ENCODE measurements at places on chromosomes 6 and 20.
A peak's percentile ranks its signal among the peaks of the same experiment; 100 is the strongest.

- DNase-seq, result no peak
Observed at GRCh38 chr6:147560670-147561069, 52.2 kb downstream of the SAMD5 start.

- no peak for DNase-seq
Observed at GRCh38 chr20:58010186-58010585, 218.3 kb downstream of the ANKRD60 start.

GRCh38 chr20:47501116-47501481 is 588 bp upstream of the NCOA3 start:
- DNase-seq, result no peak

DNA sequence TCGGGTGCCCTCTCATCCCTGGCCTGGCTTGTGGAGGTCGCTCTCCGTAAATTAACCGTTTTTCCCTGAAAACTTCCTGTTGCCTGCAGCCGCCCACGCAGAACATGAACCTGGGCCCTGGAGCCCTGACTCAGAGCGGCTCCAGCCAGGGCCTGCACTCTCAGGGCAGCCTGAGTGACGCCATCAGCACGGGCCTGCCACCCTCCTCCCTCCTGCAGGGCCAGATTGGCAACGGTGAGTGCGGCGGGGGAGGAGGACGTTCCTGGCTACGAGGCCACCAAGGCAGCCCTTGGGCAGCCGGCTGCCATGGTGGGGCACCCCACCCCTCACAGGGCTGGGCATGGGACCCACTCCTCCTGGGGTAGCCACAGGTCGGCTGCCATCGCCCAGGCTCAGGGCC is 17.8 kb downstream of the SS18L1 start:
- no peak for DNase-seq

DNA sequence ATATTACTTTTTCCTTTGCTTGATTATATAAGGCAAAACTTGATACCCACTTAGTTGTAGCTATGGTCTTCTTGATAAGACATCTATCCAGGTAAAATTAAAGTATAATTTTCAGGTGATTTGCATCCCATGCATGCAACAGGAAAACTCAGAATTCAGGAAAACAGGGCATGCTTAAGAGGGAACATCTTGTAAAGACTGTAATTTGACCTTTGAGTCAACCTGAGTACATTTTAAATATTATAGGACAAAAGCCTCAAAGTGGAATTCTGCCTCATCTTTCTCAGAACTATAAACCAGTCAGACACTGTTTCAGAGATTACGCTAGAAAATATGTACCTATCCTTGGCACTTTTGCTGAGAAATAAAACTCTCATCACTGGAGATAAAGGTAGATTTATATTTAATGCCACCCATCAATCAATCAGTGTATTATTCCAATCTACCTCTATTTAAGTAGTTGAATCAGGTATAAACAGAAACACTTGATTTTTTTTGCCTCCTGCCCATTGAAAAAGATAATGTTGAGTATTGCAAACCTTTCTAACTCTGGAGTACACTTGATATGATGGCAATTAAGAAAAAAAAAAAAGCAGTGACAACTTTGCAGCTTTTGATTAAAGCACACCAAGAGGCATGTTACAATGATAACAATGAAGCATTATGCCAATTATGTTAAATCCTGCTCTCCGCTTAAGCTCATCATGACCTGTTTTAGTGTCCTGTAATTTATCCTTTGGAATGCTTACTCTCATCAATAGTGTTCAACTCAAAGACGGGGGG is 2.8 kb downstream of the CITED2 start:
- DNase-seq, result peak; percentile 50

GRCh38 chr20:1041845-1042390 is 39.8 kb upstream of the RSPO4 start:
- DNase-seq, result no peak

- DNase-seq, result peak; percentile 45
Observed at GRCh38 chr6:99613705-99614429, 7.2 kb downstream of the PRDM13 start.

DNA sequence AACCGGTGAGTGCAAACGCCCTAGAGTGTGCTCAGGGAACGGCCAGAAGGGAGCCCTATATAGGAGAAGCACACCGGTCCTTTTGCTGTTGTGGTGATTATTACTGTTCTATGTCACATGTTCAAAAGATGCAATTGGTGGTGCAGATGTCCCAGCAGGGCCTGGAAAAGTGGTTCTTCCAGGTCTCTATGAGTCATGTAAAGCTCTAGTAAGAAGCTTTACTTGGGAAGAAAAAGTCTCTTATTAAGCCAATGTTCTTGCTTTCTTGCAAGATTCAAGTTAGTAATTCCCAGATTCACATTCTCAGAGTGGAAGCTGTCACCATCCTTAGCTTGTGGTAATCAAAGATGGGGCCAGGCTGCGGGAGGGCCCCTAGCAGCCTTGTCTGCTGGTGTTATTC is 23.3 kb downstream of the EDN3 start:
- DNase-seq, result no peak

- DNase-seq, result no peak
Observed at GRCh38 chr6:13913226-13914001, 11.3 kb upstream of the RNF182 start.

- DNase-seq, result no peak
Observed at GRCh38 chr6:158706369-158706982, 56.6 kb downstream of the SYTL3 start.

GRCh38 chr6:34549026-34549803 is 6.9 kb downstream of the SPDEF start:
- no peak for DNase-seq

DNA sequence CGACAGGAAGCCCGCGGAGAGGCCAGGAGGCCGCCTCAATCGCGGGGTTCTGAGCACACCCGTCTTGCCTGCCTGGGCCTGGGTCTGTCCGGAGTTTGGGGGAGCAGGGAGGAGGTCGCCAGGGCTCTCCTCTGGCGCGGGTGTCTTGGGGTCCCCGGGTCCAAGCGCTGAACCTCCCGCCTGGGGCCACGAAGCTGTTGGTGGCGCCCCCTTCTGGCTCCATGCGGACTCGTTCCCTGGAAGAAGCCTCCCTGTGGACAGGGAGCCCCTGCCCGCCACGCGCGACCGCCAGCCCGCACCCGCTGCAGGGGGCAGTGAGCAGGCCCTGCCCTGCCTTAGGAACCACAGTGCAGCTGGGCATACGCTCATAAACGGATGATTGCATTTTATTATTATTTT is 44.7 kb downstream of the MCUR1 start:
- no peak for DNase-seq

DNA sequence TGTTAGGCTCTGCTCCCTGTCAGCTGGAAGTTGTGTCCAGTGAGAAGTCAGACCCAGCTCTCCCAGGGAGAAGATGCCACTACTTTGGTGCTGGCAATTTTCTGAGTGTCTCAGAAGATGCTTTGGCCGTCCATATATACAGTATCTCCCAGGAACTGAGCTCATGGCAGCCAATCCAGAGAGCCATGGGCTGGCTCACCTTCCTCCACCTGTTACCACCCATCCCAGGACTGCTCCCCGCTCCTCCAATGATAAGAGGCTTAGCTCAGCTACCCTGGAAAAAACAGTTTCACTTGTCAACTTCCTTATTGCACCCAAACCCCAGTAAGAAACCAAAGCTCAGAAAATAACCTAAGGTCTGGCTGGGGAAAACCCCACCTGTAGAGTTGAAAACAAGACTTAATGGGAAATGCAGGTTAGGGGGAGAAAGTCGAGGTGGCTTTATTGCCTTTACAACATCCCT is at the start of gene BNIP5:
Gene BNIP5 (minus strand): TSS at position 110 of the 463 bp plus-strand sequence. CDS start 6,198 bp downstream, outside the sequence.
- DNase-seq, result no peak

- DNase-seq, result no peak
Observed at GRCh38 chr6:51495610-51496396, 591.6 kb downstream of the PKHD1 start.

DNA sequence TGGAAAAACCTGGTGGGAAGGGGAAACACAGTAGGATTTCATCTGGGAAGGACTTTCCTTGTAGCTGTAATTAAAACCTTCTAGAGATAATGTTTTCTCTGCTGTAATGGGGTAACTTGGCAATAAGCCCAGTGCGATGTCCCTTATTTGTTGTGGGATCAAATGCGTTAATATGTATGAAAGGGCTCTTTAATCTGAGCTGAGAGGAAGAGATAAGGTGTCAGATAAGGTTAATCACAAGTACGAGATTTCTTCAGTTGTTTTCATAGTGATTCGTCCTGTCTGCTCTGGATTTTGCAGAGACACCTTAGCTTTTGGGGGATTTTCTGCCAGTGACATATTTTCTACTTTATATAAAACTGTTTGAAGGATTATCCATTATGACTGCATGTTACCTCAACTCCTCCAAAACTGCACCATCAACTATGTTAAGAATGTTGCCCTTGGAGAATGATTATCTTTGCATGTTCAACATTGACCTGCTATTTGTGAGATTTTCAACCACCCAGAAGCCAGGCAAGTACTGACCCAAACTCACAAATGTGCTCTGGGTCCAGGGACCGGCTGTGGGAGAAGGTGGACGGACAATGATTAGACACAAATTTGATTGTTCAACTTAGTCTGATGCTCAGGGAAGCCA is 21.2 kb upstream of the ELOVL5 start:
- no peak for DNase-seq

DNA sequence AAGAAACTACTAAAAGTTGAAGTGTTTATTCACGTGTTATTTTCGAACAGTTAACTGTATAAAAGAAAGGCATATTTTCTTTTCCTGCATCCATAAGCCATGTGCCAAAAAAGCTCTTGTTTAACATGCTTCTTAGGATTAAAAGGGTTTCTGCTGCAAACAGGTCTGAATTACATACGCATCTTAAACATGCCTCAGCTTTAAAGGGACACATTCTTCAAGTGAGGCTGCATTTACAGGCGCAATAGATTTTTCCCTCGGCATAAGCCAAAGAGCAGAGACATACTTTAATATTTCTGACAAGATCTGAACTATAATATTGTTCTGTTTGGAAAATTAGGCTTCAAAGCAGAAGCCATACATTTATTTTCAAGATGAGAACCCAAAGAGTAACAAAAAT is 39.4 kb downstream of the PDE7B start:
- no peak for DNase-seq

DNA sequence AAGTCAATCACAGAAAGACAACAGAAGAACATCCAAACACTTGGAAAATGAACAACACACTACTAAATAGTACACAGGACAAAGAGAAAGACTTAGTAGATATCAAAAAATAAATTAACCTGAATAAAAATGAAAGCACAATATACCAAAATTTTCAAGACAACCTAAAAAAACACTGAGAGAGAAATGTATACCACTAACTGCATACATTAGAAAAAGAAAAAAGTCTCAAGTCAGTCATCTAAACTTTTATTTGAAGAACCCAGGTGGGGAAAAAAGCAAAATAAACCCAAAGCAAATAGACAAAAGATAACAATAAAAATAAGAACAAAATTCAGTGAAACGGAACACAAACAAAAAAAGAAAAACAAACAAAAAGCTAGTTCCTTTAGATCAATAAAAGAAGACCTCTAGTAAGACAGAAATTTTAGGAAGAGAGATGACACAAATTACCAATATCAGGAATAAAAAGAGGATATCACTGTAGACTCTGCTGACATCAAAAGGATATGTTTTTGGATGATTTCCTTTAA is 172.8 kb downstream of the TRIM27 start:
- no peak for DNase-seq

DNA sequence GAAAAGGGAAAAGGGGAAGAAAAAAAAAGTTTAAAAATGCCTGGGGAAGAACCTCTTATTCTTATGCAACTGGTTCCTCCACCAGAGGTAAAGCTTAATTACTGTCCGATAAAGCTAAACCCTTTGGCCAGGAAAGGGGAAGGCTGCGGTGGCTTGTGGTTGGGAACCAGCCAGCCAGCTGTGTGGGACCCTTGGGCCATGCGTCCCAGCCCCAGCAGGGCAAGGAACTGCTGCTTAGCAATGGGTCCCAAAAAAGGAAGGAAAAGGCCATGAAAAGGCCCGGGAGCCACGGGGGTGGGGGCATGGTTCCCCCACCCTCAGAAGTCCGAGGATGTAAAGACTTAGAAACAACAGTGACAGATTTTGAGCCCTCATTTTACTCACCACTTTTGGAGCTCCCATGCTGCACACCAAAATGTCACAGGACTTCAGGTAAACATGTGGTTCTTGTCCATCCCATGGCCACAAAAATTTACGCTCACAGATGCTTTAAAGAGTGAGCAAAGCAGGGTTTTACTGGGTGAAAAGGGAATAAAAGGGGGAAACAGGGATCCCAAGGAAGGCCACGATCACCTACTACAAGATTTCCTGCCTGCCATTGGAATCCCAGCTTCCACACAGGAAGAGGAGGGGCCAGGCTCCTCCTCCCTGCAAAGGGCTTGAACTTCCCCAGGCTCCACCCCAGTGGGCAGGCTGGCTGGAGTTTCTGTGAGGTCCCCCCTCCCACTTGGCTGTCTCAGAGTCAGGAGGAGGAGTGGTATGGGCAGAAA is 1234.7 kb upstream of the GJE1 start:
- DNase-seq, result no peak

GRCh38 chr20:37573626-37574198 is 46.0 kb upstream of the BLCAP start:
- no peak for DNase-seq

DNA sequence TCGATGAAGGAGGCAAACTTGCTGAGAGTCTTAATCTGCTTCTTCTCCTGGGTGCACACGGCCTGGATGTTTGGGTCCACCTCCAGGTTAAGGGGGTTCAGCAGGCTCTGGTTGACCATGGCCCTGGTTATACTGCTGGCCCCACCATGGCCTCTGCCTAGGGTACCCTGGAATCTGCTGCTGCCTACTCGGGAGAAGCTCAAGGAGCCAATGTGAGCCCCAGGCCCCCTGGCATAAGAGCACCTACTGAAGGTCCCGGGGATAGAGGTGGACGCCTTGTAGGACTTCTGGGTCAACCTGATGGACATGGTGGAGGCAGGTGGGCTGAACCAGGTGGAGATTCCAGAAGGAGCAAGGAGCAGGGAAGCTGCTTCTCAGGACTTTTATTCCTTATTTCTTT is 17.9 kb upstream of the FKBP1C start:
- no peak for DNase-seq

- no peak for DNase-seq
Observed at GRCh38 chr20:24987873-24988835, 4.4 kb downstream of the APMAP start.

DNA sequence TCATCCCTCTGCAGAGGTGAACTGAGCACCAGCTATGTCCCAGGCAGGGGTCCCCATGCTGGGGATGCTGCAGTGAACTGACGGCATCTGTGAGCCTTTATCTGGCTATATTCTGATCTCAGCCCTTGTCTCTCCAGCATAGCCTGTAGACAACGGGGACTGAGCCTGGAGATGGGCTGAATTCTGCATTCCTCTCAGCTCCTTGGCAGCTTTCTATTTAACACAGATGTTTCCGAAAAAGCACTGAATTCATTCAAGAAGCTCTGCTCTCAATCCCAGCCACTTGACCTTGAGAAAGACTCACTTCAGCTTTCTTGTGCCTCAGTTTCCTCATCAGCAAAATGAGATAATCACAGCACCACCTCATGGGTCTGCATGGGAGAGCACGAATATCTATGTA is 204.4 kb upstream of the PMEPA1 start:
- no peak for DNase-seq

Measured in brain (organoid and tissue), 16 donors.